ENCODE measurements at places on chromosomes 3 and 15.

DNA sequence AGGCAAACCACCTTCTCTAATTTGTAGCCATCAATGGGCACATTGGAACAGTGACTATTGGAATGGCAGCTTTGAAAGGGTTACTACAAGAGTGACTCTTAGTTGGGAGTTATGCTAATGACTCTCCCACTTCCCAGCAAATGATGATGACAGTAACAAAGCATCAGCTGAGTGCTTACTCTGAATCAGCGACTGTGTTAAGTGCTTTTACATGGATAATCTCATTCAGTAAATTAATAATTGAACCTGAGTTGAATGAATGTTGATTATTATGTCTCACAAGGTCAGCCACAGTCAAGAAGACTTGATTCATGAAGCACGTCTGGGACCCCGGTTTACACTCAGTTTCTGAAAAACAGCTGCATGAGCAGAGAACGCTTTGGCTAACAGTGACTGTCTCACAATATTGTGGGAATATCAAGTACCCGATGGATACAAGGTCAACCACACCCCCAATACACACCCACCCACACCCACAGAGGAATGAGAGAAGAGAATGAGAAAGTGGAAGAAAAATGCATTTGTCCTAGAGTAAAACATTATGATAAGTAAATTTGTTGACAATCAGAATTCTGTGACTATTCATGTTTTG is 242.0 kb upstream of the FEZF2 start:
- no peak for DNase-seq

GRCh38 chr3:22960105-22960984 is 242.8 kb upstream of the UBE2E2 start:
- no peak for DNase-seq

DNA sequence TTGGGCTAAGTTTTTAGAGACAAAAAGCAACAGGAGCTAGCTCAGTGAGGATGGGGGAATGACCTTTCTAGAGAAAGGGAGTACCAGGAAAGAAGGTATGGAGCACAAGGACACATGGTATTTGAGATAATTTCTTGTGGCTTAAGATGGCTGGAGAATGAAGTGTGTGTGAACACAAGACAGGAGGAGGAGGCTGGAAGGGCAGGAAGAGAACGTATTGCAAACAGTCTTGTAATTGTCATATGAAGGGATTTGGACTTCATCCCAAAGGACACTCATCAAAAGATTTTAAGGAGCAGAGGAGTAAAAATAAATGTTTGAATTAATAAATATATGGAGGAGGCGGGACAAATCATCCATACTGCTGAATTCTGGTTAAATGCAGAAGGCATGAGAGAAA is 268.6 kb upstream of the NR2E3 start:
- DNase-seq: no peak

- DNase-seq: no peak
These were observed 574 bp downstream of the CASR start for GRCh38 chr3:122183893-122184590.

DNA sequence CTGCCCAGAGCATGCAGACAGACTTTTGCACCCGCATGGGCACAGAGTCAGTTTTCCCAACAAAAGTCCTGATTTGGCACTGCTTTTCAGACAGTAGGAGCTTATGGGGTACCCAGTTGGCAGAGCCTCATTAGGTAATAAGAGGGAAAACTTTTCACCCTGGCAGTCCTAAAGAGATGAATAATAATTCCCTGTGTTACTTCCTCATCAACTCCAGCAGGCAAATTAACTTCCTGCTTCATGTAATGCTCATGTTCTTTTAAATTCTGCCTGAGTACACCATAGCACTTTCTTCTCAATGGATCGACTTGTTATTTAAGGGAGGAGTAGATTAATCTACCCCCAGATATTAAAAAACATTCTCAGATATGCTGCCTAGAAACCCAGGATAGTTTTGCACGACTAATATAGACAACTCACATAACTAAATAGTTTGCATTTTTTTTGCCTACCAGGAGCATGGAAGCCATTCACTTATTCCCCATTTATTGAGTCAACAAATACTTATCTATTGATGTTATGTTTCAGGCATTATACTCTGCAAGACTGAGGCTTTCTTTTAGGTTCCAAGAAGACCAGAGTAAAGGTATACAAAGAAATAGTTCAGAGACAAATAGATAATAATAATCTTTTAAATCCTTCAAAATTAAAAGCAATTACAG is 214.5 kb downstream of the KCNMB2 start:
- no peak for DNase-seq

DNA sequence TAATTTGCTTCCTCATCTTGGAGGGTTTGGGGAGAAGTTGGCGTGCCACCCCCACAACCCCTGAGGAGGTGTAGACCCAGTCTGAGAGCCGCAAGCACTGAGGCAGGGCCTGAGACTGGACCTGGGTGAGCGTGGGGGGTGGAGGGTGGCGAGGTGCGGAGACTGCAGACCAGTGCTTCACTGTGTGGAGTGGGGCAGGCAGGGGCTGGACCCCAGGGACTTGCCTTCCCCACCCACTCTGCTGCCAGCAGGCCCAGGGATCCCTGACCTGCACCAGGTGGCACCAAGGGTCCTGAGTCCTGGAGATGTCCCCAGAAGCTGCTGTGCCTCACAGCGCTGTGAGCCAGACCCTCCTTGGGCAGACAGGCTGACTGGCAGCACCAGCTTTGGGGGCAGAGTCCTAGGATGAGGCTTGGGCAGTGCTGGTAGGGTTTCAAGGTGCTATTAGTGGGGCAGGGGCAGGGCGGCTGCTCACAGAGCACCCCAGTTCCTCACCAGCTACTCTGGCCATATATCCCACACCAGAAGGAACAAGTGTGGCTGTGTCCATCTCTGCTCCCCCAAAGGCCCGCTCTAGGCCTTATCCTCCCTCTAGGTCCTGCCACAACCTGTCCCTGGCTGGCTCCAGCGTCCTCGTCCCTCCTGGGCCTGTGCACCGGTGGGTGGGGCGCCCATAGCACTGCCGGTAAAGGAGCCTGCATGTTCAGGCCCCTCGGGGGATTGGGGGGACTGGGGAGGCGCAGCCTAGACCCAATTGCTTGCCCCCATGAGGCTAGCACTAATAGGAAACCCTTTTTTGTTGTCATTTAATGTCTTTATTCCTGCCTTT is 11.8 kb downstream of the ZBTB47 start:
- no peak for DNase-seq

DNA sequence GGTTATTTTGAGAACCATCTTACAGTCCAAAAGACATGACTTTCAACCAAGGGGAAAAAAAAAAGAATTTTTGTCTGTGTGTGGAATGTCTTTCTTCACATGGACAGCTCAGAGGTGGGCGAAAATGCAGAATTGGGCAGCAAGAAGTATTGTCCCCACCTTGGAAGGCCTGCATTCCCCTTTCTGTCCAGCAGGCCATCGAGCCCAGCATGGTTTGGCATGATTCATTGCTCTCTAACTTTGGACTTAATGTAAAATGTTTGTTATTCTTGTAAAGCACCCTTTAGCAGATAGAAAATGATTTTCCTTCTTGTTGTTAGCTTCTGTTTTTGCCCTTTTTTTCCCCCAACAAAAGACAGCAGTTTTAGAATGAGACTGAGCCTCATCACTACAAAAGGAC is 12.4 kb downstream of the MYO1E start:
- DNase-seq: no peak

DNA sequence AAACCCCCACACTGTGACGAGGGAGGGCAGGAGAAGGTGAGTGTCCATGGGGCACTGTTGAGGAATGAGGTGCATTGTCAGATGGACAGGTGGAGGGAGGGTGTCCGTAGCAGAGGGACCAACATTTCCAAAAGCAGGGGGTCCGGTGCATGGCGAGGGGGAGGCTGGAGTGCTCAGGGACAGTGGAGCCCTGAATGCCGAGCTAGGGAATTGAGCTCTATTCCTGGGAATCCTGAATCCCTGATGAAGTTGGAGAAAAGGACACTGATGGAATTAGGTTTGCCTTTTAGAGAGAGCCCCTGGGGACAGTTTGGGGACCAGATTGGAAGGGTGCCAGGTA is 7.9 kb upstream of the ANPEP start:
- no peak for DNase-seq

DNA sequence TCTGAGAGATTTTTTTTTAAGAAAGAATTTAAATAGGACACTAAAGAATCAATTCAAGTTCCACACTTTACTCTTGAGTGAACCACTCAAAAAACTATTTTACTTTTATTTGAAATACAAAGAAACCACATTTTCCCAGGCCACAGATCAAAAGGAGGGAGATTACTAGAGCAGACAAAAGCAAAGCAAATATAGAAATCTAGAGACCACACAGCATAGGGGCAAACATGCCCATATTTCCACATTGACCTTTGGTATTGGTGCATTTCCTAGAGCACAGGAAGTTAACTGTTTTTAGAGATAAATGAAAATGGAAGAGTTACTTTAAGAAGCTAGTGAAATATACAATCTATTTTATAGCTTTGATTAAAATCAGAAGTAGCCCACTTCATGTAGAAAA is 27.5 kb upstream of the ZCWPW2 start:
- no peak for DNase-seq

DNA sequence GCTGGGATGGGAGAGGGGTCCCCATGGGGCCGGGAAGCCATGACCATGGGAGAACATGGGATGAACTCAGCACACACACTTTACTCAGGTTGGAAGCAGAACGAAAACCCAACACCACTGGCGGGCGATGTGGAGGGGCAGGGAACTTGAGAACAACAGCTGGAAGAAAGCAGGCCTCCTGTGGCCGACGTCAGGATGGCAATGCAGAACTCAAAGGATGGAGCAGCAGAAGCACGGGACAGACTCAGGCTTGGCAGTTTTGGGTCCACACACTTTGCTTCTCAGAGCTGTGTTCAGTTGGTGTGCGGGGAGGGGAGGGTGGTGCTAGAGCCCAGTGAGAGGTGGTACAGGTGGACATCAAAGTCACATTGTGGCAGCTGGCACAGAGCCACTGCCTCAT is 80.7 kb downstream of the SEC22A start:
- DNase-seq: no peak

- DNase-seq: no peak
These were observed 2.1 kb upstream of the PRR20G start for GRCh38 chr3:127289706-127290575.

GRCh38 chr15:42921342-42921731 is 759 bp upstream of the TTBK2 start:
- peak; percentile 17 for DNase-seq

DNA sequence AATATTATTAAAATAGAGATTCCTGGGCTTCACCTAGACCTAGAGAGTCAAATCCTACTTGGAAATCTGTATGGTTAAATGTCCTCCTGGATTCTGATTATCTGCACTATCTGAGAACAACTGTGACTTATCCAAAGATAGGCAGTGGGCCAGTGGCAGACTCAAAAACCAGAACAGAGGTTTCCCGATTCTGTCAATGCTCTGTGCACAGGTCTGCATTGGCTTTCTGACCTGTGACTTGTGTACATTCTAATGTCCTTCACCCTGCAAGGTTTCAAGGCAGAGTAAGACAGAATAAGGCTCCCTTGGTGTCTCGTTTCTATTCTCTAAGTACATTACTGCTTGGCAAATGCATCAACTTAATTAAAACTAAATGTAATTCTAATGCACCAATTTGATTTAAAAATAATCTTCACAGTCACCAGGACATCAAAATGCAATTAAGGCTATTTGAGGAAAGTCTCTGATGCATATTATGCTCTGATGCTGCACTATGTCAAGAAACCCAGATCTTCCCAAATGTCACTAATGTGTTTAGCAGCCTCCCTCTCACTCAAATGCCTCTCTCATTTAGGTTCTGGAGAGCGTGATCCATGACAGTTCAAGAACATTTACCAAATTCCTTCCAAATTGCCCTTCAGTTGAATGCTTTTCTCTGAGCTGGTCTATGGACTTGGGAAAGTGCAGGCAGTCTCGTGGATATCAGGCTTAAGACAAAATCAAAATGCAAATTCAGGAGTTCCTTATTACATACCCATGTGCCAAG is 140.1 kb downstream of the STAC start:
- no peak for DNase-seq

- DNase-seq: no peak
These were observed 18.6 kb downstream of the RNU5B-1 start for GRCh38 chr15:65323071-65323511.

GRCh38 chr3:61862614-61863289 is 301.4 kb downstream of the PTPRG start:
- DNase-seq: no peak

- DNase-seq: no peak
These were observed 489.8 kb upstream of the GOLIM4 start for GRCh38 chr3:168585544-168585943.

- no peak for DNase-seq
These were observed 3.3 kb downstream of the LINS1 start for GRCh38 chr15:100598655-100599054.

DNA sequence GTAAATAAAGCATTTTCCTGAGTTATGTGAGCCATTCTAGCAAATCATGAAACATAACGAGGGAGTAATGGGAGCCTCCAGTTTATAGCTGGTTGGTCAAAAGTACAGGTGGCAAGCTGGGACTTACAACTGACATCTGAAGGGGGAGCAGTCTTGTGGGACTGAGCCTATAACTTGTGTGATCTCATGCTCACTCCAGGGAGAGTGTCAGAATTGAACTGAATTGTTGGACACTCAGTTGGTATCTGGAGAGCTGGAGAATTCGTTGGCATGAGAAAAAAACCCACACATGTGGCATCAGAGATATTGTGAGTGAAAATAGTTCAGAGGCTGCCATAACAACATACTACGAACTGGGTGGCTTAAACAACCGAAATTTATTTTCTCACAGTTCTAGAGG is 22.8 kb upstream of the DENND6A start:
- no peak for DNase-seq

GRCh38 chr15:82313446-82313845 is 35.8 kb downstream of the GOLGA6L10 start:
- no peak for DNase-seq

- no peak for DNase-seq
These were observed 128.2 kb upstream of the MEF2A start for GRCh38 chr15:99437315-99438223.

GRCh38 chr15:77599357-77599756 is 33.4 kb downstream of the LINGO1 start:
- DNase-seq: no peak

GRCh38 chr3:10726787-10727186 is 89.2 kb upstream of the SLC6A11 start:
- DNase-seq: no peak

DNA sequence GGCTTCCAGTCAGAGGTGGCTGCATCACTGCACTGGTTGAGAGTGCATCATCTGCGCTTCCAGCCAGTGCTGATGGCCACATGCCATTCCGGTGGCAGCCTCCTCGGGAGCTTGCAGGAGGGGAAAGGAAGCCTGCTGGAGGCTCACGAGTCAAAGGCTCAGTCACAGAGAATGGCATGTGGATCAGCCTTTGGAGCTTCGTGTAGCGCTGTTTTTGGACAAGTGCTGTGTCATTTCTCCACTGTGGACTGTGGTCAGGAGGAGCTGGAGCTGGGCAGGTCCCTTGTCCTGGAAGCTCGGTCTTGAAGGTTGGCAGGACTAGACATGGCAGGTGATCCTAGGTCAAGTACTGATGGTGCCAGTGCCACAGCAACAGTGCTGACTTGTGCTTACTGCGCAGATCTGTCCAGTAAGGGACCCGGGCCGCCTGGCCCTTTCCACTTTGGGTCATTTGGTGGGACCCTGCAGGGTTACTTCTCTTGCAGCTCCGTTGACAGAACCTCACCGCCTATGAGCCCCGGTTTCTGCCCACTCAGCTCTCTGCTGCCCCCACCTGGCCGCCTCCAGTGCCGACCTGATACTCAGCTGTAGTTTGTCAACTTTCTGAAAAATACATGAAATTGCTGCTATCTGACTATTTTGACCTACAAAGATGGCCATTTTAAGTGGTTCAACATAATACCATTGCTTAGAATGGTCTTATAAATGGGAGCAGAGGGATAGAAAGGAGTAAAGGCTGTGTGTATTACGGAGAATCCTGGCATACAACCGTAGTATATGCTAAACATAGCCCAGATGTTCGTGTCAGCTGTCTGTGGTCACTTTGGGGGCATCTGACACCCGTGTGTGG is 27.6 kb upstream of the TRPM1 start:
- DNase-seq: peak; percentile 74

All from CD4-positive, alpha-beta T cell treated with Interferon alpha-2 for 1 hour (primary cell).